ENCODE measurements at places on chromosomes 13 and 19.

GRCh38 chr19:5782322-5782721, 2.2 kb downstream of the PRR22 start:
- no peak for DNase-seq

GRCh38 chr13:24618011-24618955, 61.9 kb upstream of the ATP12A start:
- peak; percentile 50 for DNase-seq

DNA sequence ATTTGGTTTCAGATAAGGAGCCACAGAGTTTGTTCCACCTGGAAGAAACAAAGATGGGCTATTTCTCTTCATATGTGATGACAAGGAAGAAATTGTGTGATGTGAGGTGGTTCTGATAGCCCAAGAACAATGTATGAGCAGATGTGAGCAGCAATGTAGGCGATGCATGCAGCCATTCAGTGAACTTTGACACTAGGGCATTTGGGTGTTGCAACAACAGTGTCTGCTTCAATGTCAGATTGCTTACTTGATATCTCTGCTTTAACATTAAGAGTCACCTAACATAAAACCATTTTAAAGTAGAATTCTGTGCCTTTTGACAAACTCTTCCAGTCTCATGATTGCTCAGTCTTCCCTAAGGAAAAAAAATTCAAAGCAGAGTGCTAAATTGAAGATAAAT, 865.4 kb downstream of the SLITRK6 start:
- DNase-seq: no peak

GRCh38 chr19:37221136-37221535, 3.1 kb downstream of the ZNF383 start:
- DNase-seq: no peak

DNA sequence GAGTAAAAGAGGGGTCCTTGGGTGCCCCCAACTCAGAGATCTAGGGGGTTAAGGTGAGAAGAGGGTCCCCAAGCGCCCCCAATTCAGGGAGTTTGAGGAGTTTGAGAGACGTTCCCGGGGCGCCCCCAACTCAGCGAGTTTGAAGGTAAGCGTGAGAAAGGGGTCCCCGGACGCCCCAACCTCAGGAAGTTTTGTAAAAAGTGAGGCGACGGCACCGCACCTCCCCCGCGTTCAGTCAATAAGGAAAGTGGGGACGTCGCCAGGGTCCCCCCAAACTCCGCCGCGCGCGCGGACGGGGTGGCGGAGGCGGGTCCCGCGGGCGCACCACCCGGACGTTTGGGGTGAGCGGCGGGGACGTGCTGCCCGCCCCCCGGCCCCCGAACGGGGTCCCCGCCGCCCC, 353 bp downstream of the RFX2 start:
- no peak for DNase-seq

GRCh38 chr13:85525411-85525810, 273.8 kb downstream of the SLITRK6 start:
- DNase-seq: no peak

DNA sequence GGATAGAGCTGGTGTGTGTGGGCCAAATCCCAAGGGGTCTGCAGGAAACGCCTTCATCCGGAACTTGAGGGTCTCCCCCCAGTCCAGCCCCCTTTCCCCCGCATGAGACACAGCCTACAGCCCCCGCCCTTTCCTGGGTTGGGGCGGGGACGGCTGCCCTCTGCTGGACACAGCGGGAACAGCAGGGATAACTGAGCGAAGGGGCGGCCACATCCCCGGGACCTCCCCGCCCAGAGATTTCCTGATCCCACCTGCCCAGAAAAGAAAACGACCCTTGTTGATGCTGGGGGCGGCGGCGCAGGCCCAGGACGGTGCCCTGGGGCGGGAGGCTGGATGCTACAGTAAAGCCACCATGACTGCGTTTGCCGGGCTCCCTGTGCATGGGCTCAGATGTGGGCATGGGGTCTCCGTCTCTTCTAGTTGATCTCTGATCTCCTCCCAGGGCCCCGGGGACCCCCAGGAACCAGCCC, 14.2 kb downstream of the ONECUT3 start:
- no peak for DNase-seq
